Activated CD4-positive, alpha-beta T cell treated with anti-CD3 and anti-CD28 coated beads, Interleukin-2, amount 50 U/mL, for 24 hours (primary cell): ENCODE measurements at places on chromosomes 5 and 9.

GRCh38 chr9:99516657-99517049 lies 294.6 kb downstream of the SEC61B start:
- DNase-seq = no peak

- DNase-seq = no peak
Observed at GRCh38 chr5:123802298-123802951, 290.4 kb downstream of the CSNK1G3 start.

GRCh38 chr9:94081435-94081834 lies 2.8 kb upstream of the PTPDC1 start:
- DNase-seq = no peak

DNA sequence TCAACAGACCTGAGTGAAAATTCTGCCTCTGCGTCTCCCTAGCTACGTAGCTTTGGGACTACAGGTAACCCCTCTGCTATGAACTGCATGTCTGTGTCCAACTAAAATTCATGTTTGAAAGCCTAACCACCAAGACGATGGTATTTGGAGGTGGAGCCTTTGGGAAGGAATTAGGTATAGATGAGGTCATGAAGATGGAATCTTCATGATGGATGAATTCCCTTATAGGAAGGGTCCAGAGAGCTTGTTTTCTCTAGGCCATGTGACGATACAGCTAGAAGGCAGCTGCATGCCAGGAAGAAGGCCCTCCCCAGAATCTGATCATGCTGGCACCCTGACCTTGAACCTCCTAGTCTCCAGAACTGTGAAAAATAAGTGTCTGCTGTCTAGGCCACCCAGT lies 296.4 kb downstream of the SLIT3 start:
- no peak for DNase-seq
